Activated naive CD8-positive, alpha-beta T cell treated with anti-CD3 and anti-CD28 coated beads, Interleukin-2, amount 10 ng/mL, durations not matched to agents 7 days and 5 days (primary cell): ENCODE measurements at places on chromosomes 16 and 17. TPM values are rescaled to one million over a fixed set of nuclear protein-coding genes. Genes with fewer than 3 reads are reported as not detected.

OR3A2 gene
- total RNA-seq, result 3.3 TPM

GPRC5B gene
- 0.09 TPM for total RNA-seq

RDM1 gene
- total RNA-seq, result 25.0 TPM

ZNF750 gene
- not detected for total RNA-seq

CALCOCO2 gene
- total RNA-seq, result 199 TPM

DNAI2 gene
- total RNA-seq, result 1.6 TPM

HID1 gene
- 3.6 TPM for total RNA-seq

MAPK7 gene
- 27.4 TPM for total RNA-seq

TMEM219 gene
- total RNA-seq, result 74.5 TPM

CASKIN2 gene
- 0.72 TPM for total RNA-seq

KRTAP4-5 gene
- total RNA-seq, result not detected

IGSF6 gene
- 1.8 TPM for total RNA-seq

KCNG4 gene
- total RNA-seq, result not detected

TNFRSF17 gene
- total RNA-seq, result not detected

NPTX1 gene
- 2.5 TPM for total RNA-seq

TVP23A gene
- total RNA-seq, result not detected

TGFB1I1 gene
- total RNA-seq, result 1.4 TPM

TBC1D3L gene
- total RNA-seq, result 16.8 TPM

CES5A gene
- total RNA-seq, result not detected

B9D1 gene
- 1.6 TPM for total RNA-seq

SEPTIN12 gene
- total RNA-seq, result not detected

CDK3 gene
- 8.2 TPM for total RNA-seq

GSDMA gene
- total RNA-seq, result not detected

SDR42E1 gene
- total RNA-seq, result 13.9 TPM

DCAKD gene
- 35.5 TPM for total RNA-seq

HAS3 gene
- total RNA-seq, result 1.6 TPM

NHLRC4 gene
- total RNA-seq, result 3.0 TPM

CACNG1 gene
- total RNA-seq, result not detected

TP53TG3C gene
- not detected for total RNA-seq

STH gene
- not detected for total RNA-seq

PTX4 gene
- not detected for total RNA-seq

OR3A3 gene
- total RNA-seq, result not detected
